ENCODE measurements at places on chromosomes 6 and 20.

DNA sequence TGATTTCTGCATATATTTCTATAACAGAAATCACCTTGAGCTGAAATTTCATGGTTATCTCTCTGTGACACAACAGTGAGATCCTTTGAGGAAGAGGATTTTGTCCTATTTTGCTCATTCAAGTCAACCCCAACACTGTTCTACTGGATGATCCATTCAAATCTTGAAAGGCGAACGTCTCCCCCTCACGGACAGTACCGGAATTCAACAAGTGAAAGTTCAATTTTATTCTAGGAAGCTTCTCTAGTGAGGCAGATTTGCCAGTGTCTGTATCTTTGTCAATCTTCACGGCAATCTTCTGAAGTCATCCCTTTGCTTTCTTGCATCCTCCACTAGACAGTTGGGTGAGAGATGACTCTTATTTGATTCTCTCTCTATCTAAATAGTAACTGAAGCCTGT lies 91.7 kb upstream of the PDE7B start:
- DNase-seq: no peak

DNA sequence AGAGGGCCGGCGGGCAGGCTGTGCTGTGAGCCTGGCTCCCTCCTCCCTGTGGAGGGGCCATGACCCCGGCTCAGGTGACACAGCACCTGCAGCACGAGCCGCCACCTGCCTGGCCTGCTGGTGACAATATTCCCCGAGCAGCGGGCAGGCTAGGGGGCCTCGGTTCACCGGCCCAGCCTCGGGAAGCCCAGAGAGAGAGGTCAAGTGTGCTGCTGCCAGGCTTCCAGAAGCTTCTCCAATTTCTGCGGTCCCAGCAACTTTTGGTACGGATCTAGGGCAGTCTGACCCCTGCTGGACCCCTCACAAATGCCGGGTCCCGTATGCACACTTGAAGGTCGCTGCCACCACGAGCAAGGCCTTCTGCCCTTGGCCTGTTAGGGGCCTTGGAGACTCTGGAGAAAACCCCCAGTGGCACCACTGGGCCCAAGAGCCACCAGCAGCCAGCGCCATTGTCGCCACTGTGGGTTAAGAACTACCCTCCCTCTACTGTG lies 38.6 kb upstream of the NOL4L start:
- DNase-seq: no peak

DNA sequence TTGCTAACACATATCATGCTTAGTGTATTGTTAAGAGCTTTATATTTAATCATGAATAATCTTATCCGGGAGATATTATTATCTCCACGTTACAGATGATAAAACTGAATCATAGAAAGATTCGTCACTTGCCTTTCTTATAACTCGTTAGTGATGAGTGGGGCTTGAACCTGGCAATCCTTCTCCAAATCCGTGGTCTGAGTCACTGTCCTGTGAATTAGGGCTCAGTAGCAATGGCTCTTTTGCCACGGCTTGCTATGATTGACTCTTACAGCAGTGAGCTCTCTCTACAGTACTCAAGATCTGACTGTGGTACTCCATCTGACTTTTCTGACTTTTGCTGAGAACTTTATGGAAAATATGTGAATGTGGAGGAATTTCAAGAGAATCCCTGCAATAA lies 246.9 kb downstream of the PACRG start:
- DNase-seq: no peak

- no peak for DNase-seq
These were observed 886.7 kb downstream of the TBC1D32 start for GRCh38 chr6:120447605-120448004.

DNA sequence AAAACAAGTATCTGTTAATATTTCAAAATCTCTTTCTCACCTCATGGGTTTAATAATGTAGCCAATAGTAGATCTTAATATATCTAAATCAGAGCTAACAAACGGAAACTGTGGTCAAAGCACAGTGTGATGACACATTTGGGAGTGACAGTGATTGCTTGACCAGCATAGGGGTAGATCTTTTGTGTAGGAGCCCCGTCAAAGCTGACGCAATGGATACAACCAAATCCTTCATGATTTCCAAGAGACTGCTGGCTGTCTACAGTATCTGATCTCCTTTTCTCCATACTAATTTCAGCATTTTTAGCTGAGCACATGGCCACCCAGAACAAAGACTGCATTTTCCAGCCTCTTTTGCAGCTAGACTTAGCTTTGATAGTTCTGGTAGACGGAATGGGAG lies 299.3 kb upstream of the ECI2 start:
- no peak for DNase-seq

DNA sequence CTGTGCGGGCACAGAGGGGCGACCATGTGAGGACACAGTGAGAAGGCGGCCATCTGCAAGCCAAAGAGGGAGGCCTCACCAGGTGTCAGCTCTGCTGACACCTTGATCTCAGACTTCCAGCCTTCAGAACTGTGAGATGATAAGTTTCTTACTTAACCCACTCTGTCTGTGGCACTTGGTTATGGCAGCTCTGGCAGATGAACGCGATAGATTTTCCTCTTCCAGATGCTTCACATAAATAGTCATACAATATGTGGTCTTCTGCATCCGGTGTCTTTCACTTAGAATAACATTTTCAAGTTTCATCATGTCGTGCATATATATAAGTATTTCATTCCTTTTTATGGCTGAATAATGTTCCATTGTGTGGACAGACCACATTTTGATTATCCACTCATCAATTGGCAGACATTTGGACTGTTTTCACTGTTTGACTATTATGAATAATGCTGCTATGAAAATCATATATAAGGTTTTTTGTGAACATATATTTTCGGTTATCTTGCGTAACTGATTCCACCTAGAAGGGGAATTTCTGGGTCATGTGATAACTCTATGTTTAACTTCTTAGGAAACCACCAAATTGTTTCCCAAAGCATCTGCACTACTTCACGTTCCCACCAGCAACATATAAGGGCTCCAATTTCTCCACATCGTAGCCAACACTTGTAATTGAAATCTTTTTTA lies 30.2 kb downstream of the PRR18 start:
- DNase-seq: no peak

DNA sequence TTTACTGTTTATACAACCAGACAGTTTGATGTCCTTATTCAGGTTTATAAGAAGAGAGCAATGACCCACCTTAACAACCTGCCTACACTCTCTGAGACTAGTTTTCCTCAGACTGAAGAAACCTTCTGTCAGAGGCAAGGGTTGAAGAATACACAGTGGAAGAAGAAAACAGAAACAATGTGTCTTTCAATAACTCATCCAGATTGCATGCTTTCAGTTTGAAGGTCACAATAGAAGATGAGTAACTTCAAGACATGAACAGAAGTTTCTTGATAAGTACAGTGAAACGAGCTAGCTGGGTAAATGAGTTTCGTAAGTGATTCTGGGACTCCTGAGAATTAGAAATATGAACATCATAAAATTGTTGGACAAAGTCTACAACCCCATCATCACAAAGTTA lies 141.7 kb downstream of the STXBP5 start:
- DNase-seq: no peak

DNA sequence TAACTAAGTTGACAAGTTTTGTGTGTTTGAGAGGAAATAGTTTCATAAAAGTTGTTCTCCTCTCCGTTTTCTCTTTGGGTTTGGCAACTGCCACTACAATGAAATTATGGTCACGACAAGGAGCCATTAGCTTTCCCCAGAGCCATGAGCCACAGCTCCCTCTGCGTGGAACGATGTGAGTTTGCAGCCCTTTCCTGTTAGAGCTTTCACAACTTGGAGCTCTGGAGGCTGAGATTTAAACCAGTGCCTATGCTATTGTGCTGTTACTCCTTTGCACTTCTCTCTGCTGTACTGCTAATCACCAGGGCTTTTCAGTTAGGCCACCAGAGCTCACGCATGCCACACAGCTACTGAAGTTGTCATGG lies 29.3 kb upstream of the TXNDC5 start:
- no peak for DNase-seq

- no peak for DNase-seq
These were observed 59.4 kb upstream of the SLC35B3 start for GRCh38 chr6:8494730-8495129.

- DNase-seq: no peak
These were observed 486 bp downstream of the FKBP1A start for GRCh38 chr20:1392443-1392692.

DNA sequence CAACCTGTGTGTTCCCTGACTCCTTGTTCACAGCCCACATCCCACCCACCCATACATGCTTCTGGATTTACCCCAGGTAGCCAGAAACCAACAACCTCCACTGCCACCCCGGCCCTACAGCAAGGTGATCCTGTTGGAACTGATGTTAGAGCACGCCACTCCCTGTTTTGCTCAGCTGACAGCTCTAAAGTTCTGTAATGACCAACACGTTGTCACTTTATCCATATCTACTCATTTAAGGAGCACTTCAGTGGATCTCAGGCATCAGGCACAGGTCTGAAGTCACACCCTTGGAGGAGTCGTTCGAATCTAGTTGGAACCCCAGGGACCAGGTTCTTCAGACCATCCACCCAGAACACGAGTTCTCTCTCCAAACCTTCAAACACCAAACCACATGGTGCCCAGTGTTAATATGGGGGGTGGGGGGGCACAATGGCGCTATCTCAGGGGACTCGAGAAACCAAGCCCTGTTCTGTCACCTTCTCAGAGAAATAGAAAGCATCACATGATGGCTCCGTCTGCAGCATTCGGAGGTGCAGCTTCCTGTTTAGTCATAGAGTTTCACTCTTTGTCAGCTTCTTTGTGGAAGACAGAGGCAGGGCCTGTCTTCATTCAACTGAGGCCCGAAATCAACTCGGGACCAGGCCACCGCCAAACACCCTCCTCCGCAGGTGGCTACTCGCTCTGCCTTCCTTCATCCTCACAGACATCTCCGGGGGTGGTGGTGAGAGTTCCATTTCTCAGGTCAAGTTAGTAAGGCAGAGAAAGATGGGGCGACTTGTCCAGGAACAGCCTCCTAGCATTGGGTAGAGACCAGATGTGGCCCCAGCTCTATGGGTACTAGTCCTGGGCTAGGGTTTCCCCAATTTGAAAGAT lies 142.2 kb downstream of the NFATC2 start:
- no peak for DNase-seq

GRCh38 chr20:62524505-62524911 lies 48.7 kb upstream of the GATA5 start:
- no peak for DNase-seq

DNA sequence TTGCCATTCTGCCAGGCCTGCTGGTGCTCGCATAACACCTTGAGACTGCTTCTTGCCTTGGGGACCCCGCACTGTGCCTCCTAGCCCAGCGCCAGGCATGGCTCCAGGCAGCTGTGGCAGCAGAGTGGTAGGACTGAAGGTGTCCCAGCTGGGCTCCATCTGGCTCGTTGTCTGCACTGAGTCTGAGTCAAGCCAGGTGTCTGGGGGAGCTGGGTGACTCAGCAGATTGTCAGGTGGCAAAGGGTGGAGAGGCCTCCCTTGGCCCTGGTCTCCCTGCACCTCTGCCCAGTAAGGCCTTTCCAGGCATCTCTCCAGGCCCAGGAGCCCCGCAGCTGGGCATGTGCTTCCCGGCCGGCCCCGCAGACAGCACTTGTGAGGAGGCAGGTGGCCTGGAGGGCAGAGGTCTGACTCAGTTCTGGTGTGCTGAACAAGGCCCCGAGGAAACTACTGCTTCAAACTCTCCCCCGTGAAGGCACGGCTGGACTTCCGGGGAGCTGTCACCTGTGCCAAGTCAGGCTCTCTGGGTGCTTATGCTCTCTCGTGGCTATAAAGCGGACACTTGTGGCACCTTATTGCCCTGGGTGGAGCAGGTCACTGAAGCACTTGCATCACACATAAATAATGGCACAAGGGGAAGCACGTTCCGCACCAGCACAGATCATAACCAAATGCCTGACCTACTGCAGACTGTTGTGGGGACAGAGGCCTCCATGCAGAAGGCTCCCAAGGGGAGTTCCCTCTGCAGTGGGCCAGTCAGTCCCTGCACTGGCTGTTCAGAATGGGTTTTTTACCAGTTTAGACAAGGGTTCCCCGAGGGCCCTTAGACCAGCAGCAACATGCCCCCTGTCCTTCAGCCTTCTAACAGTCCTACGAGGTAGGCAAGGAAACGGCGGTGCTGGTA lies 27.5 kb downstream of the FOXC1 start:
- DNase-seq: no peak

- DNase-seq: peak; percentile 93
These were observed 39.4 kb downstream of the KIAA1755 start for GRCh38 chr20:38221119-38221589.

DNA sequence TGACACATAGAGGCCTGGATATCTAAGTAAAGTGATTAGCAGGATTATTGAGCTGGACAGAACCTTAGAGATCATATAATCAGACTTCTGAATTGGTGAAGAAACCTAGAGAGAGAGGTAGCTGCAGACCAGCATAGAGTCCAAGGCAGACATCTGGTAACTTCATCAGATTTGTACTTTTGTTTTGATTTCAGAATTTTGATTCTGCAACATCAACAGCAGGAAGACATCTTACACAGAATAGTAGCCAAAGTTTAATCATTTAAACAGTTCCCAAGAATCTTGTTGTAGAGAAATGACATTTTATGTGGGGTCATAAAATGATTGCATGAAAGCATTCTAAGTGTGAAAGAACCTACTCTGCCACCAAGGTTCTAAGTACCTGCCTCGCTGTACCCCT lies 39.4 kb downstream of the RPRD1B start:
- DNase-seq: no peak

DNA sequence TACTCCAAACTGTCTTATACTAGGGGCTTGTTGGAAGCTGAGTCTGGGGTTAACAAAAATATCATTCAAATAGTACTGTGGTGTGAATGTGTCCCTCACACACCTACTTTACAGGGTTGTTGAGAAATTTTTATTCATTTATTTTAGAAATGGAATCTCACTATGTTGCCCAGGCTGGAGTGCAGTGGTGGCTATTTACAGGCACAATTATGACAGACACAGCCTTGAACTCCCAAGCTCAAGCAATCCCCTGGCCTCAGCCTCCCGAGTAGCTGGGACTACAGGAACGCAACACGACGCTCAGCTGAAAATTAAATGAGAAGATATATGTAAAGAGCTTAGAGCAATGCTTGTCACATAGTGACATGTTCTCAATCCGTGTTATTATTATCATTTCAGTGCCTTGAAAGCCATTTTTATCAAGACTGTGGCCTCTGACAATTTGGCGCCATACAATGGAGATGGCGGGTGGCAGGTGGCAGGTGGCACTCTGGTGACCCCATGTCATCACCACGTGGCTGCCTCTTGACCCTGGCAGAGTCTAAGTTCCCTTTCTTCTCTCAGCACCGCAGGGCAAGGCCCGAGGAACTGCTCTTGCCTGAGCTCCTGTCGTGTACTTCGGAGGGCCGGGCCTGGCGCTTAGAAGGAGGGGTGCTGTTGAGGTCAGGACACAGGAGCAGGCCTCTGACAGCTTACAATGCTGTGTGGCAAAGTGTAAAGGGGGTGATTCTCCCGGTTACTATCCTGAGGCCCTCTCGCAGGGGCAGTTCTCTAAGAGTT lies 64.5 kb downstream of the STX11 start:
- no peak for DNase-seq

DNA sequence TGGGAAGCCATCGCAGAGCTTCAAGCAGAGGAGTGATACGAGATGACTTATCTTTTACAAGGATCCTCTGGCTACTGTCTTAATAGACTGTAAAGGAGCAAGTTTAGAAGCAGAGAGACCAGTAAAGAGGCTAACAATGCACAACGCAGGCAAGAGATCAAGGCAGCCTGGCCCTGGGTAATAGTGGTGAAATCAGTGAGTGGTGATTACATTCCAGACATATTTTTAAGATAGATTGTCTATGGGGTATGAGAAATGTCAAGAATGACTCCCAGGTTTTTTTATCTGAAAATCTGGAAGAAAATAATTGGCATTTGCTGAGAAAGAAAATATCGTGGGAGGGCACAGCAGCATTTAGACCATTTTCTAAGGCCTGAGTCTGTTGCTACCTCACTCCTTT lies 213.6 kb upstream of the HTR1E start:
- no peak for DNase-seq

GRCh38 chr6:124203812-124204167 lies 400.1 kb downstream of the NKAIN2 start:
- DNase-seq: peak; percentile 10

All from HuH-7.5 (cell line).